ENCODE measurements at places on chromosomes 6 and 20.
A peak's percentile ranks its signal among the peaks of the same experiment; 100 is the strongest.

DNA sequence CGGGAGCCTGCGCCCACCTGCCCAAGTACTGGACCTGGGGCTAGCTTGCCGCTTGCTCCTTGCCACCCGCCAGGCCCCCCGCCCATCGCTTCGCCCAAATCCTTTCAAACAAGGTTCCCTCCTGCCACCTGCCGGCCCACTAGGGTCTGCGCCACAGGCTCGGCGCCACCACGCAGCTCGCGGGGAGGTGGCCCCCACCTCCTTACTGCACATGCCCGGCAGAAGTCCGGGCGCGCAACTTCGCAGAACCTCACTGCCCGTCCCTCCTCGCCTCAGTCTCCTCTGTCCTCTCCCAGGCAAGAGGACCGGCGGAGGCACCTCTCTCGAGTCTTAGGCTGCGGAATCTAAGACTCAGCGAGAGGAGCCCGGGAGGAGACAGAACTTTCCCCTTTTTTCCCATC lies 11.2 kb downstream of the GNAS-AS1 start:
- DNase-seq: no peak

DNA sequence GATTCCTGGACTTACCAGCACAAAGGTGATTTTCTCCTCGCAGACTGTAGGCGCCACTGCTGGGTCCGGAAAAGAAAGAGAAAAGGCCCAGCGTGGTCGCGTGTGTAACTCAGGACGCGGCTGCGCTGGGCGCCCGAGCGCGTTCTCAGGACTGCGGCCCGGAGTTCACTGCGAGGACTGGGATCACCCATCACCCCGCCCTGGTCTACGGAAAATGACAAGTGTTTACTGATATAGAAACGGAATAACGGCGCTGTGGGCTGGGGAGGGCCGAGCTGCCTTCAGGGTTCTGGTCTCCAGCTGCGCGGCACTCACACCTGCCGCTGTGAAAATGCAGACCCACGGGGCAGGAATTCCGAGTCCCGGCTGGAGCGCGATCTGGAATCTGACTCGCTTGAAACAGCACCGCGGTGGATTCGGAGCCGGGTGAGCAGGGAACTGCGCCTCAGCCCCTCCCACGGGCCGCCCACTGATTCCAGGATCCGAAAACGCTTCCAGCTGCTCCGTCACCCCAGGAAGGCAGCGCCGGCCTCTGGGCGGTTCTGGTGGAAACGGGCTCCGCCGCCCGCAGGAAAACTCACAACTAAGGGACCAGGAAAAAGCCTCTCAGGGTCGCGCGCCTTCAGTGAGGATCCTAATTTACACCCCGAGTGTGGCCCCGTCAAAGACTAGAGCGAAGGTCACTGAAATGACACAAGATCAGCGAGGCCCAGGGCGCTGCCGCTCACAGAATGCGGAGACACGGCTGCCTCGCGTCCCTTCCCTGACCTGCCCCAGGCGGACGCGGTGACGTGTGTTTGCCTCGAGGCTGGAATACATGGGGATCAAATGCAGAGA lies 34.5 kb downstream of the HLA-A start:
- peak; percentile 45 for DNase-seq

- peak; percentile 14 for DNase-seq
Measured at GRCh38 chr20:63942250-63942951, 13.8 kb downstream of the UCKL1 start.

DNA sequence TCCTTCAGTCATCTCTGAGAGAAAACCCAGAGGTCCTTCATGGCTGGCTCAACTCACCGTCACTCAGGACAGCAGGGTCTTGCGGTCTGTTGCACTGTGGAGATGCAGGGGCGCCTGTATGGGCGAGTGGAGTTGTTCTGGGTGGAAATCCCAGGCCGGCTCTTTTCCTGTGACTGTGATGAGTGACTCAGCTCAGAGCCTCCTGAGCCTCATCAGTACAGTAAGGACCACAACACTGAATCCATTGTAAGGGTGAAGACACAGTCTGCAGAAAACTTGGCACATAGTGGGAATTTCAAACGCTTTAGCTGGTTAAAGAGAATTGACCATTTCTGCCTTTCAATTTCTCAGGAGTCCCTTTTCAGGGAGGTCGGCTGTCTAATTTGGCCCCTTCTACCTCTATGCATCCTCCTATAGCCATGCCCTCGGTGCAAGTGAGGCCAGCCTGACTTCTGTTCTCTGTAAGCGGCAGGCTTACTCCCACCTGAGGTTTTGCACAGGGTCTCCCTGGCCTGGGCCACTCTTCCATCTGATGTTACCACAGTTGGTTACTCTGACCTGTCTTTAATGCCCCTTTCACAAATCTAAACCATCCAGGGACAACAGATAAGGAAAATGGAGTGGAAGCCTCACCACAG lies 35.5 kb upstream of the TBXT start:
- no peak for DNase-seq

GRCh38 chr6:148044261-148044751 lies 298.3 kb upstream of the SASH1 start:
- DNase-seq: no peak

GRCh38 chr20:46132705-46133120 lies 14.6 kb downstream of the CD40 start:
- DNase-seq: peak; percentile 36

- no peak for DNase-seq
Measured at GRCh38 chr6:164037171-164037870, 622.8 kb downstream of the QKI start.

- DNase-seq: no peak
Measured at GRCh38 chr6:117143647-117144046, 121.7 kb upstream of the VGLL2 start.

- DNase-seq: peak; percentile 54
Measured at GRCh38 chr6:11096109-11096508, 2.5 kb downstream of the SMIM13 start.

- DNase-seq: no peak
Measured at GRCh38 chr20:4102381-4102780, 87.0 kb upstream of the RNF24 start.

DNA sequence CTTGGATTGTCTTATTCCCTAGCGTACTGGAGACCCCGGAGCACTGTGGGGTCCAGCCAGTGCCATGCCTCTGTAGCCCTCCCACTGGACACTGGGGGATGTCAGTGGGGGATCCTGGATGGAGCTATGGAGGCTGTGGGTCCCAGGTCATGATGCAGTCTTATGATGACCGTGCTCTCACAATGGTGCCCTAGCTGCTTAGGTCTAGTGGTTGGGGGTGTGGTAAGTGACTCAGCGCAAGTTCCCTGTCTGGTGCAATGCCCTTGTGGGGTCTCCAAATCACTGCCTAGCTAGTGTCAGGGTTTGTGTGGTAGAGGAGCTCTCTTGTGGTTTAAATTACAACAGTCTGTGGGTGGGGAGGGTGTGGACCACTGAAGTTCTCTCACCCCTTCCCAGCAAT lies 135.4 kb downstream of the CDC5L start:
- no peak for DNase-seq

- DNase-seq: no peak
Measured at GRCh38 chr6:32110632-32111031, 1.5 kb upstream of the TNXB start.

DNA sequence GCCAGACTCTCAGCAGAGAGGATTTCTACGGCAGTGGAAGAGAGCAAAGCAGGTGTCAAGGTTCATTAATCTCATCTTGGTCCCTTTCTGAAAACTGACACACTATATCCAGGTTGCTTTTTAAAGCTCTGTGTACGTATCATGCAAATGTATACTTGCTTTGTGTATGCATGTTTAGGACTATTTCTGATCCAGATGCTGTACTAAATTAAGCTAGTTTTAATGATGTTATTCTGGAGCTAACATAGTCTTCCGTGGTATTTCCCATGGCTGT lies 59.2 kb upstream of the SNX9 start:
- no peak for DNase-seq

- no peak for DNase-seq
Measured at GRCh38 chr6:105835373-105835772, 250.8 kb upstream of the PRDM1 start.

DNA sequence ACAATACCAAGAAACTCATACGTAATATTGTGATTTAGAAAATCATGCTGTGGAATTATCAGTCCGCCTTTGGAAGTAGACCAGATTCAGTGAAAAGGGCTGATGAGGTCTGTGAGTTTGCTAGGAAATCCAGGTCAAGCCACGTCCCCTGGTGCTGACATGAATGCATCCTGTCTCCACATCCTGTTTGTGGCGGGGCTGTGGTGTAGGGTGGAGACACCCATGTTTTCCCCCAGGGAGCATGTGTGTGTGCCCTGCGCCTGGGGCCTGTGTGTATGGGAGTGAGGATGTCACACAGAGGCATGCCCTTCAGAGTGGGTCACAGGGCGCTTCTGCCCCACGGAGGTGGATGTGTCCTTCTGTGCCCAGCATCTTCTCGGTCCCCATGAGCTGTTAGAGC lies 109.1 kb downstream of the SASH1 start:
- DNase-seq: no peak

- DNase-seq: peak; percentile 68
Measured at GRCh38 chr20:12570371-12570770, 438.4 kb upstream of the SPTLC3 start.

DNA sequence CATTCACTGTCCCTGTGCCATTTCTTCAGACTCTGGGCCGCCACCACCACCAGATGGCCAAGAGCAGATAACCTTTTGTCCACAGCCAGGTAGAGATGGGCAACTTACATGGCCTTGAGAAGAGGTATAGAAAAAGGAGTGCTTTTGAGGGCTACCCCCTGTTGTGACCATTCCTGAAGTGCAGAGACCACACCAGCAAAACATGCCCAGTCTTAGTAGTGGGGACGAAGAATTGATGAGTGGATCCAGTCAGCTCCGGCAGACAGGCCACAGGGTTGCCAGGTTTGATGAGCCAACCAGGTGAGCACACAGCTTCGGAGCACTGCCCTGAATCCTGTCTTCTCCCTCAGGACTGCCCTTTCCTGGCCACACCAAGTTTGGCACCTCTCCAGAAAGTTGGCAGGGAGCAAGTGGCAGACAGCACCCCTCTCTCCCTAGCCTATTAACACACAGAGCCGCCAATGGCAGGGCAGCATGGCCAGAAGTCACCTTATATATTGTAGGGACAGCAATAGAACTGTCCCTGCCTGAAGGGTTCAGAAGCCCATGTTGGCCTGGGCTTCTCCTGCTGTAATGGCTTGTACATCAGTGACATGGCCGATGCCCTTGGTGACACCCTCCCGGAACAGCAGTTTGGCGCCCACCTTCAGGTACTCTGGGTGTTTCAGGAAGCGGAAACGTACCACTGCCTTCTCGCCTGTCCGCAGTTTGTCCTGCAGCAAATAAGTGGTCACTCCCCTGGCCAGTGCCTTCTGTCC lies 7.8 kb downstream of the GTPBP2 start:
- DNase-seq: no peak

GRCh38 chr6:28585335-28585734 lies 59.7 kb downstream of the GPX5 start:
- DNase-seq: no peak

GRCh38 chr6:118567974-118568373 lies 19.9 kb downstream of the PLN start:
- no peak for DNase-seq

DNA sequence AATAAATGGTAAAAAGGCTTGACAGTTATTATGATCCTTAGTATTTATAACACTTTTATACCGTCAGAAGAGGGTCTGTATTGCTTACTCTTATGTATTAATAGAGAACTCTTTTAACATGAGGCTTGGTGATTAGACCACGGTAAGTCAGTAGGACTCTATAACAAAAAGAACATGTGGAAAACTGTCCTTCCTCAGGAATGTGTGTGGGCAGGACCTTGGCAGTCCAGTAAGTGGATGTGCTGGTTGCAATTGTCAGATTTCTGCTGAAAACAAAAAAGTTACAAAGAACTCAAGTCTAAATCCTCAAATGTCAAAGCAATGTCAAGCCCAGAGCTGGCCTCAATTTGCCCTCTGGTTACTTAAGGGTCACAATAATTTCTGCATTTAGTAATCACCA lies 81.1 kb downstream of the PLCG1 start:
- no peak for DNase-seq

- no peak for DNase-seq
Measured at GRCh38 chr6:137230547-137230946, 11.4 kb upstream of the IFNGR1 start.
